ENCODE measurements at places on chromosomes 7 and 10.

DNA sequence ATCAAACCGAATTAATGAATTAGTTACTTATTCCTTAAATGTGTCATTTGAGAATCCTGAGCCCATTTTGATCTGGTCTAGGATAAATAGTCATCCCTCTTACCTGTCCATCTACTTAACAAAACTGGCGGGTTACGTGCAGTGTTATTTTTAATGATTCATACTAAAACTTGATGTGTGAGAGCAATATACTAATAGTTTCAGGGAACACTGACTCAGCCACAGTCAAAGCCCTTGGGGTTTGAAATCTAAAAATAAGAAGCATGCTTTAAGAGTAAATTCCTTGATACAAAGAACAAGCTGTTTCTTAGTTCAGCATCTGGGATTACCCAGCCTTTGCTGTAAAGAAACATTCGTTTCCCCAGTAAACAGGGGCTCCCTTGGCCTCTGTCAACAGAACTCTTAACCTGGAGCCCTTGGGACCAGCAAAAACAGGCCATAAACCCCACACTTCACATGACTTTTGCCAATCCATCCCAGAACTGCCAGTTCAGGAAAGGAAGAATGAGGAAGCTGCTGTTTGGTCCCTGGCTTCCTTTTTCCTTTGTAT is 370.6 kb upstream of the IGFBP3 start:
- peak; percentile 44 for DNase-seq

DNA sequence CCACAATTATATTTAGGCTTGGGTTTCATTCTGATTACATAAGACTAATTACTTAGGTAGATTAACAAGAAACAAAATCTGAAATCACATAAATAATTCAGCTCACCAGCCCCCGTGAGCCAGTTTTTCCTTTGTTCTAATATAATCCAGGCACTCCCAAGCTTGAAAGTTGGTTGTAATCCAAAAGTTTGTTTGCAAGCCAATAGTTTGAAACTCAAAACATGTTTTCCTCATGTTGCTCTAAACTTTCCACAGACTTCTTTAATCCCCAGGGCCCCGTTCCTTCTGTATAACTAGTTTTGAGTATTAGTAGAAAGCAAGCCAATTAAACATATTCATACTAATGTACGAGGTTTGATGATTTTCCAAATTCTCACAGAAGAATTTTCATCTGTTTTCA is 56.1 kb downstream of the SP8 start:
- DNase-seq, result no peak

DNA sequence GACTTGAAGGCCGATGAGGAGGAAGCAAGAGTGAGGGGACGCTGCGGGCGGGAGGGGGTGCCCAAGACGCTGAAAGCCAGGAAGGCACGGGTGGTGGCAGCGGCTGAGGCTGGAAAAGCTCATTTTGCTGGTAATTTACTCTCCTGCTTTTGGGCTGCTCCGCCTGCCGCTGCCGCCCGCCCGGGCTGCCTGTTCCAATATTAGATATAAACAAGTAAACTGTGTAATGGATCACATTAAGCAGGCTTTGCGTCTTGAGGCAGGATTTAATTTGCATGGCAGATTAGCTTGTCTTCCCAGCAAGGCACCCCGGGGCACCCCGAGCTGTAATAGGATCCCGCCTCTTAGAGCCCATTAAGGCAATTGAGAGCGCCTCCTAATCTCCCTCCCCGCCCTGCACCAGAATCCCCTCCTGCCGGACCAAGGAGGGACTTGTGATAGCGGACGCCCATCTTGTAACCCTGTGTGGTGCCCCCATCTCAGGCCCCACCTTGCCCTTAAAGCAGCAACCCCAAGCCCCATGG is 46.1 kb upstream of the SLF2 start:
- no peak for DNase-seq

- no peak for DNase-seq
Measured at GRCh38 chr7:51357821-51358220, 41.2 kb upstream of the COBL start.

DNA sequence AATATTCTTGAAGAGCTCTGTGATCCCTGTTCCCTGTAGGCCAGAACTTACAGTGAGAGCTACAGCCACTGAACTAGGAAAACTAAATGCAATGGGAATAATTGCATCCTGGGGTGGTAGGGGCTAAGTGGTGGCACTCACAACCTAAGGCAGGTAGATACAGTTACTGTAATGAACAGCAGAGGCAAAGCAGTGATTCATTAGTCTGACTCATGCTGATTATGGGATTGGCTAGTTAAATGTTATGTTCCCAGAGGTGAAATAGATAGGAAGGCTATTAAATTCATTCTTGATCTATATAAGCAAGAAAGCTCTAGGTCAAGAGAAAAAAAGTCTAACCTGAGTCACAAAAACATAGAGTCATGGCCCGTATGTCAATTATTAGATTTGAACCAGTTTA is 173.1 kb upstream of the MALRD1 start:
- no peak for DNase-seq

DNA sequence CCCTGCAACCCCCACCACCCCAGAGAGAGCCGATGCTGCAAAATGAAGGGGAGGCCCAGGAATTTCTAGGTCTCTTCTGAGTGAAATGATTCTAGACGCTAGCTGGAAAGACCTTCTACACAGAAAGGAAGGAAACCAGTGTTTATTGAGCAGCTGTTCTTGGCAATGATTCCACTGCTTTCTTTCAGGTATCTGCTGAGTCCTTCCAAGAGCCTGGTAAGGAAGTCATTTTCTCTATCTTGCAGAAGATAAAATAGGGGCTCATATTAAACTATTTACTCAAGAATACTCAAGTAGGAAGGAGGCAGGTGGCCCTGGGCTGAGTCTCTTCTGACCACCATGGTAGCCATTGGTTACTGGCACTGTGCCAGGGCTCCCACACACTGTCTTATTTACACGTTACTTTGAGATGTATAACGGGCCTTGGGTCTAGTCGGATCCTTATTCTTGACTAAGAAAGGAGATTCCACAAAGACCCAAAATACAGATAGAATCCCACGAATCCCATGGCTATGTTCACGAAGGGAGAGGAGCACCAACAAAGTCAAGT is 112.1 kb downstream of the GALNT11 start:
- DNase-seq, result no peak

DNA sequence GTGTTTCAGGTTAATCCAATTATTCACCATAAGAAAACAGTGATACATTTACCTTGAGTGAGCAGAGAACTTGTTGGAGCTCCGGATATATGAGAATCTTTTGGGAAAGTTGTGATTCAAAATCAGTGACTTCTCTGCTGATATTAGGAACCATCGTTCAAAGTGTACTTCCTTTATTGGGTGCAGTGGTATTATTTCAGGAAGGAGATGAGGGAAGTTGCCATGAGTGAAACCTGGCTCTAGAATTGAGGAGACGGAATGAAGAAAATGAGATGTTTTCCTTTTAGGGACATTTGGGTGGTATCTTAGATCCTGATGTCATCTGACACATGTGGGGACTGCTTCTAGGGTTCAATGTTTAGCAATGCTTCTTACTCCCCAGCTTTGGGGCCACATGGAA is 343.9 kb downstream of the ABCA13 start:
- no peak for DNase-seq

GRCh38 chr10:62054408-62054807 is 152.9 kb downstream of the ARID5B start:
- no peak for DNase-seq

- no peak for DNase-seq
Measured at GRCh38 chr10:689452-690371, at the start of gene DIP2C. Gene DIP2C (minus strand): TSS chr10:689668. CDS start chr10:689578, 90 bp downstream.

GRCh38 chr7:36057323-36057722 is 95.7 kb upstream of the EEPD1 start:
- DNase-seq, result no peak
